Esophagus muscularis mucosa (tissue), 4 donors: ENCODE measurements at places on chromosomes 2 and 18.

- no peak for DNase-seq
These were observed 58.8 kb upstream of the CAPN13 start for GRCh38 chr2:30865892-30866681.

GRCh38 chr2:84115173-84115857 is 343.8 kb downstream of the SUCLG1 start:
- DNase-seq: no peak

GRCh38 chr2:234977228-234977679 is 25.4 kb downstream of the SH3BP4 start:
- no peak for DNase-seq

- no peak for DNase-seq
These were observed 301.2 kb upstream of the ZNF804A start for GRCh38 chr2:184297085-184297484.

GRCh38 chr2:20401489-20401835 is 45.4 kb upstream of the RHOB start:
- DNase-seq: no peak

DNA sequence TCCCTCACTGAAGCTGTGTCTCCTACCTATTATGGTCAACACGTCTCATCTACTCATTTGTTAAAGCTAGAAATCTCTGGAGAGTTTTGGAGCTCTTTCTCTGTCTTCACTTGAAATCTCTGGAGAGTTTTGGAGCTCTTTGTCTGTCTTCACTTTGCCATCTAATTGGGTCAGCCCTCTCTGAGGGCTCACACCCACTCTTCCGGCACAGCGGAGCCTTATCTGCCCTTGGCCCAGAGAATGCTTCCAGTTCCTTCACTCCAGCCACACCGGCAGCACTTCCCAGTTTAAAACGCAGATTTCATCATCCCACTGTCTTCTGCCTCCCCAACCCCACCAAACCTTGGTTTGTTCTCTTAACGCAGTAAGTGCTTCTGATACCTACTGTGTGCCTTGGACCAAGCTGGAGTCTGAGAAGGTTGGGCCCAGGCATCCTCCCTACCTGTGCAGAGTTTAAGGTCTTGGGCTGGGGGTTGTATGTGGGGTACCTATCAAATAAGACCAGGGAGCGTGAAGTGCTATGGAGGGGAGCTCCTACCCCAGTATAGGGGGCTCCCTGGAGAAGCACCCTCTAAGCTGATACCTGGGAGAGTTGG is 5.0 kb downstream of the HPCAL1 start:
- DNase-seq: no peak

DNA sequence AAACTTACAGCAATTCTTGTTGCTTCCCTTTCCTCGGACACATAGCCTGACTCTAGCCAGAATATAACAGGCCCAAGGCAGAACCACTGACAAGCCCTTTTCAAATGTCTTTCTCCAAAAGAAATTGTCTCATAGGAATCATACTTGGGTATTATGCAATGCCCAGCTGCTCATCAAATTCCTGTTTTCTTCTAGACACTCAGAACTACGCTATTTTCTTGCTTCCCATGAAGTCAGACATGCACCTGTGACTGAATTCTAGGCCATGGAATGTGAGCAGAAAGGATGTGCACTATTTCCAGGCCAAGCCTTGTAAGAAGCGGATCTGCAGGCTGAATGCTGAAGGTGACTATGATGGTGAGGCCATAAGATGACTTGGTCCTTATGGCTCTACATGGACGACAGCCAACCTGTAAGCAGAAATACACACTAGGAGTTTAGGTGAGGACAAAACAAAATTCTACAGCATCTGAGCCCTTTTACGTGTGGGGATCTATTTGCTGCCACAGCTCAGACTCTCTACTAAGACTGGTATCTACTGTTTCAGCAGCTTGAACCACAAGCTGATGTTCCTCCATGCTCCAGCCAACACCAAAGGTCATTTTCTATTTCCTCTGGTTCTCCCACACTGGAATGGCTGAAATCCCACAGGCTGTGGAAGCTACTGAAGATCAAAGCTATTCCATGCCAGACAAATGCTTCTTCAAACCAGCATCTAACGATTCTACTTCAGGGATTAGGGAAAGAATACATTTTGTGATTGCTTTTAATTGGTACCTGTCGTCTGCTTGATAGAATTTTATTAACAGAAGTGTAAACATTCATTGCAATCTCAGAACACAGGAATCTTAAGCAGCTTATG is 378.7 kb downstream of the RBM43 start:
- no peak for DNase-seq

DNA sequence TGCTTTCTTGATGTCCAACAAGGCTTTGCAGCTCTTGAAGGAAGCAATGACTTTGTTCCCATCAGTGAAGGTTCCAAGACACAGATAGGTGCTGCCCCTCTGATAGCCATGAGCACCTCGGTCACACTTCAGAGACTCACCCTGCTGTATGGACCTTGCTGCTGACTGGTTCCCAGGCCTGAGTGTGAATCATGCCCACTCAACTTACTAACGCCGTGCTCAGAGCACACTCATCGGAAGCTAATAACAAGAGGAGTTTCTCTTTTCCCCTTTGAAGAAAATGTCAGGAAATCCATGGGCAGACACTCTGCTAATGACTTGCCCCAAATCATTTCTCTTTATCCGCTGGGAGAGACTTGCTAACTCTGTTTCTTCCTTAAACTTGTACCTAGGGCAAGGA is 83.8 kb upstream of the ARL4C start:
- DNase-seq: no peak

GRCh38 chr2:66897181-66897580 is 462.3 kb downstream of the MEIS1 start:
- no peak for DNase-seq

- DNase-seq: no peak
These were observed 388.6 kb upstream of the TNP1 start for GRCh38 chr2:217248312-217248935.

GRCh38 chr2:211468217-211468616 is 911.8 kb downstream of the CPS1 start:
- DNase-seq: no peak

GRCh38 chr2:27756544-27757498 is 14.7 kb upstream of the MRPL33 start:
- no peak for DNase-seq

GRCh38 chr18:3583873-3584247 is 133.9 kb downstream of the TGIF1 start:
- DNase-seq: peak; percentile 8

GRCh38 chr2:74880054-74880728 is 46.3 kb downstream of the HK2 start:
- DNase-seq: no peak

DNA sequence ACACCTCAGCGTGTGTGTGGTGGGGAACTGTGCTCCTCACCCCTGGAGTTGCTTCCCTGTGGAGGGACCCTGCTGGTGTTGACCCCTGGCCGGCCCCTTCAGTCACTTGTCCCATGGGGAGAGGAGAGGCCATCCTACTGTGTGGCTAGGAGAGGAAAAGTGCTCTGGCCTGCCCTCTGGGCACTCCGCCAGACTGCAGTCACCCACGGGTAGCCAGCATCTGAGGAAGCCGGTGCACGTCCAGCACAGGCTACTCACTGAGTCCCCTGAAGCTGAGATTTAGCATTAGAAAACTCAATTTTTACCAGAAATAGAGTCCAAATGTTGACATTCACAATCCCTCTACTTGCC is 211.5 kb upstream of the RAB6C start:
- DNase-seq: peak; percentile 57

- no peak for DNase-seq
These were observed 86.2 kb downstream of the CUL3 start for GRCh38 chr2:224498991-224499390.

GRCh38 chr2:60371219-60371618 is 182.2 kb downstream of the BCL11A start:
- no peak for DNase-seq

DNA sequence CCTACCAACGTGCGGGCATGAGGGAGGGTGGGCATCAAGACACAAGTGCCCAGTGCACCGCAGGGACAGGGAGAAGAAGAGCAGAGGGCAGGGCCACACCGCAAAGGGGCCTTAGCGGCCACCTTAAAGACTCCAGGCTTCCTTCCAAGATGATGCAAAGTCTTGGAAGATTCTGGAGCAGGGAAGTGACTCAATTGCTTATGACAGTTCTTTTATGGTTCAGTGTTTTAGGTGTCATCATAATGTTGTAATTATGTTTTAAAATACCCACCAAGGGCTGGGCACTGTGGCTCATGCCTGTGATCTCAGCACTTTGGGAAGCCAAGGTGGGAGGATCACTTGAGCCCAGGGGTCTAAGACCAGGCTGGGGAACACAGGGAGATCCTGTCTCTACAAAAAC is 44.5 kb upstream of the SEMA4C start:
- no peak for DNase-seq

DNA sequence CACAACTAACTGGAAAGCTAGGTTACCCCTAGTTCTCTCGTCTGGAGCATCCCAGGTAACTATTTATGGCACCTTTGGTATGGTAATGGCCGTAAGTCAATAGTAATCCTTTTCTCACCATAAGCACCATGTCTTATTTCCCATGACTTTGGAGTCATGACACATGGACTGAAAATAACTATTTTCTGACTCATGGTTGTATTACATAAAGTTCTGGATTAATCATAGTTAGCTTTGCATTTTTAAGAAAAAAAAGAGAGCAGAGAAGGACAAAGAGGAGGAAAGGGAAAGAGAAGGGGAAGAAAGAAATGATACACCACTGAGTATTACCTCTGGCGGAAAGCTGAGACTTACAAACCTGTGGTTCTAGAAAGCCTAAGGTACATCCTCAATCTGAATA is 99.3 kb downstream of the BIN1 start:
- DNase-seq: no peak

GRCh38 chr18:8662560-8663255 is 42.6 kb upstream of the MTCL1 start:
- no peak for DNase-seq

- DNase-seq: no peak
These were observed 77.6 kb upstream of the ODC1 start for GRCh38 chr2:10525573-10526265.

DNA sequence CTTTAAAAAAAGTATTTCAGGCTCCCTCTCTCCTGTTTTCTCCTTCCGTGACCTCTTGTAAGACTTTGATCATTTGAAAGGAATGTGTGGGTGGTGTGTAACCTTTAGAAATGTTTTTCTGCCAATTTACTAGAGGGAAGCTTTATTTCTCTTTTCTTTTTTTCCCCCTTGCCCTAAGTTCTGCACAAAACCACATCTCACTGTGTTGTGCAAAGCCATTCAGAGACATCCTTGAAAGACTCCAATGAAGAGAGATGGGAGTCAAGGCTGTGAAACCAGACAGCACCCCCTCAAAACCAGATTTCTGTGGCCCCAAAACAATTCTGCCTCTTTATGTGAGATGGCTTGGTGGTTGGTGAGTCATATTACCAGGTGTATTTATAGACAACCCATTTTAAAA is 184.6 kb upstream of the ERBB4 start:
- no peak for DNase-seq

DNA sequence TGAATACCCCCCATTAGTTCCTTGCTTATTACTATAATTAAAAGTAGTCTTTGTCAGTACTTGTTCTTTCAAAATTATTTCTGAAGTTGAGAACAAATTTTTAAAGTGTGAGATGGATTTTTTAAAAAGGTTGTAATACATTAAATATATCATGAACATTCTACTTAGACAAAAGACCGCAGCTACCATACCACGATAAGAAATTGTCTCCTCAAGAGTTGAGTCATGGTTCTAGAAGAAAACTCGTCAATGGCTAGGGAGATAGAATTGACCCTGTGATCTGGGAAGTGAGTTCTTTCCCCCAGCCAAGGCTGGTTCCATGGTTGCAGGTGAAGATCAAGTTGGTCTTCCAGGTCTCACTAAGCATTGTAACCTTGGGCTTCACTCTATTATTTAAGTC is 67.8 kb upstream of the ACYP2 start:
- DNase-seq: no peak

GRCh38 chr18:3234457-3234856 is 13.1 kb upstream of the MYL12A start:
- DNase-seq: no peak
